ENCODE measurements at places on chromosomes 7 and 10.

GRCh38 chr7:105819559-105819958, 56.8 kb downstream of the ATXN7L1 start:
- DNase-seq = no peak

- no peak for DNase-seq
Observed at GRCh38 chr7:30920584-30921539, 9.2 kb downstream of the AQP1 start.

DNA sequence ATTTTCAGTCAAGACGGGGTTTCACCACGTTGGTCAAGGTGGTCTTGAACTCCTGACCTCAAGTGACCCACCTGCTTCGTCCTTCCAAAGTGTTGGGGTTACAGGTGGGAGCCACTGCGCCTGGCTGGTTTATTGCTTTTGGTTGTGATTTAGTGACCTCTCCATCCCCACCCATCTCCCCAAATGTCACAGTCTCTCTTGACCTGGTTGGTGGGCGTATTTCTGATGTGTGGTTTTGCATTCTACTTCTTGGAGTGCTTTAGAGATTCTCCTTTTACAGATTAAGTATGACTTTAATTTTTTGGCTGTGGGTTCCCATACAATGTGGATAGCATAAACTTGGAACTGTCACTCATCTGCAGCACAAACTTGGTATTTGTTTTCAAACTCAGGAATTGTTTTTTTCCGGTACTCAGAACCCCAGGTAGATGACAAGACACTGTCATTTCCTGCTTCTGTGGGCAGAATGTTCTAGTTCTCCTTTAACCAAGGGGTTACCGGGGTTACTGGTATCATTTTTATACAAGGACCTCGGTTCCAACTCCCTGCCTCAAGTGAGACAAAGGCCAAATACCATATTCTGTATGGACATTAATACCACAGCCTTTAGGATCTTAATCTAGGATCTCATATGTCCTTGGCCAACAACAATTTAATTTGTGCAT, 50.5 kb downstream of the MRC1 start:
- DNase-seq = no peak

- DNase-seq = peak; percentile 10
Observed at GRCh38 chr10:14837003-14837756, 657 bp downstream of the CDNF start.

- DNase-seq = no peak
Observed at GRCh38 chr7:158587162-158588084, at the start of gene PTPRN2. Gene PTPRN2, minus strand, starts transcription at chr7:158587823.

- no peak for DNase-seq
Observed at GRCh38 chr10:48788554-48788953, 103.9 kb downstream of the WDFY4 start.

DNA sequence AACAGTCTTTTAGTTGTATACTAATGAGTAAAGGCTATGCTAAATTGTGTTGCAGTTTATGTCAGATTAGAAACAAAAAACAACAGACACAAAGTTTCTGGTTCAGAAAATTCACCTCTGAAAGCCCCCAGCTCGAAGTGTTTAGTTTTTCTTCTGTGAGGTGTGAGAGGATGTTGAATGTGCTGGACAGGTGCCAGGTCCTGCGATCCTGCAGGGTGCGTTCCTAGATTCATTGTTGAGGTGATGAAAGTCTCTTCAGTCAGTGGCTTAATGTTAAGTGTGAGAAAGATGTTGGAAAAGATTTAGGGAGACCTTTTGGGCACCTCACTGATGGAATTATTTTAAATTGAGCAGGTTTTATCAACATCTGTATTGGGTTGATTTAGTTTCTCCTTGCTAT, 287.3 kb downstream of the SDK1 start:
- DNase-seq = no peak

GRCh38 chr10:61188691-61189090, 244.7 kb upstream of the RHOBTB1 start:
- DNase-seq = no peak

GRCh38 chr10:72087392-72087968, 871 bp downstream of the SPOCK2 start:
- no peak for DNase-seq

GRCh38 chr7:153902862-153903261, 149.3 kb upstream of the DPP6 start:
- DNase-seq = no peak

DNA sequence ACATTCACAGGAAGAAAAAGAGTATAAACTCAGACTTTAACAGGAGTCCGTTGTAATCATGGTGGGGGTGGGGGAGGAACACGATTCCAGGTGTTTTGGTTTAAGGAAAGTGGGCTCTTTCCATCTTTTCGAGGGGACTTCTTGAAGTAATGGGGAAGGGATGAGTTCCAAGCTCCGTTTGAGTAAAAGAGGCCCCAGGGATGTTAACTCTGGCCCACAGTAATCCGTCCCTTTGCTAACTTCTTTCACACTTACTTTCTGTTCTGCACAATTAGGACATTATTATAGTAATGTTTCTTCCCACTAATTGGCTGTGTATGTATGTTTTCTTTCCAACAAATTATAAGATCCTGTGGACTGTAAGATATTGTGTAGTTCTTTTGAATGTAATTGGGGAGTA, 374.4 kb downstream of the BBS9 start:
- DNase-seq = no peak

GRCh38 chr7:31099451-31100444, 47.6 kb downstream of the ADCYAP1R1 start:
- no peak for DNase-seq

- DNase-seq = no peak
Observed at GRCh38 chr7:142352543-142352942, 94.7 kb upstream of the PRSS58 start.

DNA sequence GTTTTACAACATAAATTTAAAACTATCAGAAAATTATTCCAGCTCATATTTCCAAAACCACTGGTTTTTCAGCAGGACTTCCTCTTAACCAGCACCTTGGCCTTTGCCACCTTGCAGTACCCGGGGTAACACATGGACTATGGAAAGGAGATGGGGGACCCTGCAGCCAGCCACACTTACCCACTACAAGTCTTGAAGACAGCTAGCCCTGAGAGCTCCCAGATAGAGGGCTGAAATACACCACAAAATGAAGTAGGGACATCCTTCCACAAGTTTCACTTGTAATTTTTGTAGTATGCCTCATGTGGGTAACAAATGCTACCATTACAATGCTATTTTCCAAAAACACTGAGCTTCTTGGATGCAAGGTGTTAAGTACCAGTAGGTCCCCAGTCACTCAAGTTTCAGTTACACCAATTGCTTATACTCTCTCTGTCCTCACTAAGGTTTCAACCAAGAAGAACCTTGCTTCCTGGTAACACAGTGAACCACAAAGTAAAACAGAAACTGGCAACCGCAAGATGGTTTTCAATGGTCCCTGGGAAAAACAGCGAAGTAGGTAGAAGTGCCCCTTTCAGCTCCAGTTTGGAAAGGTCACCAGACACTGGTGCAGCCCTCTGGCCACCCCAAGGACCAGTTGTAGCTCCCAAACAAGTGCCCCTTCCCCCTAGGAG, 110.9 kb downstream of the SGMS1 start:
- no peak for DNase-seq

- DNase-seq = no peak
Observed at GRCh38 chr7:2465928-2466327, 10.3 kb downstream of the GRIFIN start.

DNA sequence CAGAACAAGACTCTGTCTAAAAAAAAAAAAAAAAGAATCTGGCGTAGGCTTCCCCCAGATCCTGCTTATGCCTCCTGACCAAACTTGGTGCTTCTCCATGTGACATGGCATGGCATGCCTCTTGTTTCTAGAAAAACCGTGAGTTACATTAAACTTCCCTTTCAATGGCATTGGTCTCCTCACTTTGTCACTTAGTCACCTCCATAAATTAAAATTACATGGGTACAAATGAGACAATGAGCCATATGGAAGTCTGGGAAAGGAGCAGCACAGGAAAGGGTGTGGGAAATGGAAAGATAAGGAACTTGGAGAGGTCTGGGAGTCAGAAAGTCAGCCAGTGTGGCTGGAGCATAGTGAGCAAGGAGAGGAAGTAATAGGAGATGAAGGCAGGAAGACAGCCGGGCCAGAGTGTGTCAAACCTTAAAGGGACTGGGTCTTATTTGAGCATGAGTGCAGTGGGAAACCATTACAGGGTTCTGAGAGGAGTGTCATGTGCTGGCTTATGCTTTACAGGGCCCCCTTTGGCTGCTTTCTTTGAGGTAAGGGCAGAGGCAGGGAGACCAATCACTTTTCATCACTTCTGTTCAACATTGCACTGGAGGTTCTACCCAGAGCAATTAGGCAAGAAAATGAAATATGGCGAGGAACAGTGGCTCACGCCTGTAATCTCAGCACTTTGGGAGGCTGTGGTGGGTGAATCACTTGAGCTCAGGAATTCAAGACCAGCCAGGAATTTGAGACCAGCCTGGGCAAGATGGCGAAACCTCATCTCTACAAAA, 21.3 kb upstream of the ZMIZ2 start:
- DNase-seq = peak; percentile 58

- no peak for DNase-seq
Observed at GRCh38 chr10:13525663-13526062, 3.2 kb downstream of the BEND7 start.

- DNase-seq = no peak
Observed at GRCh38 chr10:6229746-6230145, 27.0 kb downstream of the PFKFB3 start.

DNA sequence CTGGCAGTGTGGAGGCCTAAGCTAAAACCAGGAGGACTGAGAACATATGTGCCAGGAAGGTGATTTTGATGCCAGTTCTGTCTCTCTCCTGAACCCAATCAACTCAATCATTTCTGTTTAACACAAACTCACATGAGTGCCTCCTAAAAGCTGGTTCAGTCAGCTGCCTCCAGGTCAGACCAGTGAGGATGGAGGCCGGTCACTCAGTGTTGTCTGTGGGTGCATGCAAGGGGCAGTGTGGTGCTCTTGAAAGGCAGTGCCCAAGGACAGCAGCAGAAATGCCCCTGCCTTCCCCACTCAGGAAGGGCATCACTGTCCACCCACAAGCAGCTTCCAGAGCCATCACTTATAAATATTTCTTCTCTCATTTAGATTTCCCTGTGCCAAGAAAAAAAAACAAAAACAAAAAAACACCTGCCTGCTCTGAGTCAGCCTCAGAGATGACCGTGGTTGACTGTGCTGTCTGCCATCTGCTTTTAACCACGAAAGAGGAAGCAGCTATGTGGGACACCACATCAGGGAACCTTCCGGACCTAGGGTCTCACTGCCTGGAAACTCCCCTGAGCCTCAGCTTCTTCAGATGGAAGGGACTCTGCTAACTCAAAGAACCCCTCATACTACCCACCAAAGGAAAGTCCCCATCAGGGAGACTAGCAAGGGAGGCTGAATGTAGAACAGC, 39.1 kb downstream of the VOPP1 start:
- no peak for DNase-seq

DNA sequence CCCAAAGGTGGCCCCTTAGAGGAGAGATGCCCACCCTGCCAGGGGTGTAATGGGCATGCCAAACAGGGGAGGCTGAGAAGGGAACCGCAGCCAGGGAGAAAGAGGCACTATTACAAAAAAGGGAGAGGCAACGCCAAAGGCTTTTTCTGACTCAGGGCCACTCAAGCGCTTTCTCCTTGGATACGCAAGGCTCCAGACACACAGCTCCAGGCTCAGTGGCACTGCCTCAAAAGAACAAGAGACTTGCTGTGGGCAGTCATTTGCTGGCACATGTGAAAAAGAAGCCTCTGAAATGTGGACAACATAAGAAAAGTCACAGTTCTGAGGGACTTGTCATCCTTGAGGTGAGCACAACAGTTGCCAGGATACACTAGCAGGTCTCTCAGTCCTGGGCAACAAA, 128.4 kb downstream of the DGKI start:
- DNase-seq = no peak

GRCh38 chr10:71742301-71743088, 22.9 kb upstream of the C10orf105 start:
- DNase-seq = no peak

GRCh38 chr7:66362136-66362535, 157.0 kb downstream of the TPST1 start:
- no peak for DNase-seq

- peak; percentile 95 for DNase-seq
Observed at GRCh38 chr7:90816511-90817142, 220.5 kb downstream of the CDK14 start.

DNA sequence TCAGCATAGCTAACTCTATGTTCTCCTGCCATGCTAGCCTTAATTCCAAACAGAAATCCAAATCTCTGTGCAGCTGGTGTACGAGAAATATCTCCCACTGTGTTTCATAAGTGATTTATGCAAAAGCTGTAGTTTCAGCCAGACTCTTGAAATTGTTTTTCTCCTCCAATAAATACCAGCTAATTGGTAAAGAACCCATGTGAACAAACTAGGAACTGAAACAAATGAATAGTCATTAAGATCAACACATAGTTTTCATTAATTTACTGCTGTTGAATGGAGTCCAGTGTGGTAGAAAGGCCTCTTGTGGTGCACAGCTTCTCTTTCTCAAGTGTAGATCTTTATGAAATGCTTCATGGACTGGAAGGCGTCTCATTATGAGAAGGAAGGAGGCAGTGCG, 18.4 kb downstream of the PPP1R17 start:
- DNase-seq = no peak

- DNase-seq = no peak
Observed at GRCh38 chr10:60878224-60878623, 65.8 kb downstream of the RHOBTB1 start.

GRCh38 chr7:151257990-151258389, 9.5 kb upstream of the SMARCD3 start:
- no peak for DNase-seq

- DNase-seq = no peak
Observed at GRCh38 chr10:97925308-97925938, 75.8 kb downstream of the GOLGA7B start.

- no peak for DNase-seq
Observed at GRCh38 chr7:47804767-47805545, 143.3 kb downstream of the PKD1L1 start.

DNA sequence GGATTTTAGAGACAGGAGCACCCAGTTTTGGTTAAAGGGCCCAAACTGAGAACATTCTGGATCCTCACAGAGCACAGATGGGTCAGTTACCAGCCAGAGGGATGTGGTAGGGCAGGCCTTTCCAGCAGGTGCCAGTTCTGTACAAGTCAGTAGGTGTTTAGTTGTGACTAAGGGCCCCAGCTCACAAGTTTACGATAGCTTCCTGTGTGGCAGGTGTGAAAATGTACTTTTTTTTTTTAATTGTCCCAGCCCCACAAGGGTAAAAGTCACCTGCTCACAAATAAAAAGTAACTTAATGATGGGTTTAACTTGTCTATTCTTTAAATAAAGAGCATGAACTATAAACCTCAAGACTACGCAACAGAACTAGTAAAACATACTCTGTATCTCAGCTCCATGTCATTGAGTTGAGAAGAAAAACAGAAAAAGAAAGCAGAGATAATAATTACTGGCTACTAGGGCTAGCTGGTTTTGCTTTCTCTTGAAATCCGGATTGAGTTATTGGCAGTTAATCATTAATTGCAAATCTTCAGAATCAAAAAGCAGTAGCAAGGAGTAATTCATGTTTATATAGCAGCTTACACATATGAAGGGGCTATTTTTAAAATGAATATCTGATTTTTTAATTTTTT, 15.4 kb downstream of the NFE2L3 start:
- DNase-seq = no peak

DNA sequence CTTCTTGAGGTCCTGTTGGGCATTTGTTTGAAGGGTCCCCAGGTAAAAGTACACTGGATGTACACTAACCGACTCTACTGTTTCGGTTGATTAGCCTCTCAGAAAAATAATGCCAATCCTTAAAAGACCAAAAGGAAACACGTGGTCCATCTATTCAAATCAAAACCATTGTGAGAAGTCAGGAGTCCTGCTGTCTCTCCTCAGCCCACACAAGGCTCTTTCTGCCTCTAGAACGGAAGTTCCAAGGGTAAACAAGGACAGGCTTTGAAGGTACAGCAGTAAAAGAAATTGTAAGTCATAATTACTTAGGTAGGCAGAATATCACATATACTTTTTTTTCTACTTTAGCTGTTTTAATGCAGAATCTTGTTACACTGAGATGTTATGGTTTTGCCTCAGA, 71.7 kb upstream of the TPK1 start:
- DNase-seq = no peak
